ENCODE measurements at places on chromosomes 2 and 18.

DNA sequence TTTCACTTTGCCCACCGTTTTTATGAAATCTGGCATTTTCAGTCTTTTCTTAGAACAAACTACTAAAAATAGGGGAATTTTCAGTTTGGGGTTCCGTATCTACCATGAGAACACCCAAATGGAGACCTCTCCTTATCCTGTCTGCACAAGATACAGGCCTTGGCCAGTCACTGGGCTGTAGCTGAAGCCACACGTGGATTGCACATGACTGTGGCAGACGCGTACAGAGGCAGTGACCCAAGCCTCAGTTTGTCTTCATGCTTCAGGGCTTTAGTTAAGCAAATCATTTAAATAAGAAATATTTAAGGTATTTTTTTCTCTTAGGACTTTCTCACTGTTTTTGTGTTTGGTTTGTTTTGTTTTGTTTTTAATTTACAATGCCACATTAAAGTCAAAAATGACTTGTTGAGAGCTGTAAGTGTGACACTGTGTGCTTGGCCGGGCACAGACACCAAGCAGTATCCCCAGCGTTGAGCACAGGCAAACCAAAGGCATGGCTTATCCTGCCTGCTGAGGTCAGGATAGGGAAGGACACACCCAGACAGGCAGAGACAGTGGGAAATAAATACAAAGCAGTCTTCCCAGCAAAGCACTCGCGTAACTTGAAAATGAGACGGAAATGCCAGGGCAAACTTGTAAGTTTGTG is 53.3 kb downstream of the TRAPPC12 start:
- DNase-seq = no peak

DNA sequence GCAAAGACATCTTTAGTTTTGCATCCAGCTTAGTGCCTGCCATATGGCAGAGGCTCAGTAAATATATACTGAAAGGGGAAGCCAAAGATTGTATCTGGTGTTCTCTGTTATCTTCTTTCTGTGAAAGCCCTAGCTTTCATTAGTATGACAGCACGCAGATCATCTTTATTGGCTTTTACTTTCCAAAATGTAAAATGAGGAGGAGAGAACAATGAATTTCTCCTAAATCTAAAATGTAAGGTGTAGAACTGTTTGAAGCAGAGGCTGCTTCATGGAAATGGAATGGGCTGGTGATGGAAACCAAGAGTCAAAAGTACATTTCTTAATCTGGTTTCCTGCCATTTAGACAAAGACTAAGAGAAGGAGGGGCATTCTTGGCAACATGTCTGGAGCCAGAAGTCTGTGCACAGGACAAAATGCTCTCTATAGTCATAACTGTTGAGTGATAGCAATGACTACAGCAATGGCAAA is 1029.9 kb upstream of the PIK3C3 start:
- DNase-seq = no peak

- DNase-seq = no peak
Observed at GRCh38 chr18:42508683-42509296, 553.8 kb downstream of the PIK3C3 start.

DNA sequence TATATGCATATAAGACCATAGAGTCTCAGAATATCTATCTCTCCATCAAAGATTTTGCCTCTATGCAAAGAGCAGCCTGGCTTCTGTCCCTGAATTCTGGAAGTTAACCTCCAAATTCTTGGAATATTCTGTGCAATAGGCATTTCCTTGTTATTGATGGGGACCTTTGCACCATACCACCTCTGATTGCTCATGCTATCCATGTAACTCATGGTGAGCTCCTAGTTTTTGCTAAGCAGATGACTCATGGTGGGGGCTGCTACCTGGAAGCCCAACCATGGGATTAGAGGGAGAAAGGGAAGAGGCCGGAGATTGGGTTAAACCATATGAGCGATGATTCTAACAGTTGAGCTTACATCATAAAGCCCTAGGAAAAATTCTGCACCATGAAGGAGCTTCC is 310.2 kb upstream of the FIGN start:
- no peak for DNase-seq

DNA sequence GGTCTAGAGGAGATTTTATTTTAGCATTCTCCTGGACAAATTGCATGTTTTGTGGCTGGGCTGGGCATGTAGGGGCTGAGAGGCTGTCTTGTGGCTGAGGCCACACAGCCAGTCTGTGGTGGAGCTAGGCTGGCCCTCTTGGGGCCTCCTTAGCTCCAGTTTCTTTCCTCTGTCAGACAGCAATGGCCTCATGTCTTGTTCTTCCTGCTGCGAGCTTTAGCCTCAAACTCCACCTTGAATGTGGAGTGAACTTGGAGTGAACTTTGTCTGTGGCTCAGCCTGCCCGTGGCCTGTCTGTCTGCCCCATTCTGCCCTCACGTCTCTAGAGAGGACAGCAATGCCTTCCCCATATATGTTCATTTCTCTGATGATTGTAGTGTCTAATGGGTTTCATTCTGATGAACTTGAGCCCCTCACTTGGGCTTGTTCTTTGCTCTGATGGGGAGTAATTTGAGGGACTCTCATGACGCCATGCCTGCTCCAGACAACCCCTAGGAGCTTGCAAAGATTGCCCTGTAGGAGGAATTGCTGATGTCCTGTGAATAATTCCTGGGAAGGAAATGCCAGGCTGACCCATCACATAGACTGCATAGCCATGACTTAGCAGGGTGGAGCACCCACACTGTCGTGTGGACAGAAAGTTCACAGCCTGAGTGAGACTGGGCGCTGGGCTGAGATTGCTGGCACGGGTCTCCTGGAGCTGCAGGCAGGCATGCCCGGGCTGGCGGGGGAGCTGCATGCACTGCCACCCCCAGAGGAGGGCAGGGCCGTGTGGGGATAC is 42.6 kb downstream of the ASAP2 start:
- DNase-seq = no peak

DNA sequence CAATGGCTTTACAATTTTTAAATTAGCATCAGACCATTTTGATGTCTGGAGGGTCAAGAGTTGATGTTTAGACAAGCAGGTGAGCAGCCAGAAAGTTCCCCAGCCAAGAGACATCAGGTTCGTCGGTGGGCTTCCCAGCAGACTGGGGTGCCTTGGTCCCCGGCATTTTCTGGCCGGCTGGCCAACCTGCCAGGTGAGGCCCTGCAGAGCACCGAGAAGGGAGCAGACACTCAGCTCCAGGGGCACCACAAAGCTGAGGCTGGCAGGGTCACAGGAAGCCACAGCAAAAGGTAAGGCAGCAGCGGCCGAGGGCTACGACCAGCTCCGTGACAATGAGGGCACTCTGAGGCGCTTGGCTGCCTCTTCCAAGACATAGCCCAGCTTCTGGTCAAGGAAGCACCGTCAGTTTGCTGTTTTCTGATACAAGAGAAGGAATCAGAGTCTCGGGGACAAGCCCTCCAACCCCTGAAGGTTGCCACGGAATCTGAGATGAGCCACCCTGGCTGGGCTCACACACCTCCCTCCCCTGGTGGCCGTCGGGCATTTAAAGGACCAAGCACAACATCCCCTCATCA is 229.0 kb downstream of the MGAT5 start:
- DNase-seq = no peak

- no peak for DNase-seq
Observed at GRCh38 chr18:72700961-72701710, 157.0 kb upstream of the CBLN2 start.

GRCh38 chr2:15307526-15307925 is 253.6 kb downstream of the NBAS start:
- DNase-seq = no peak

GRCh38 chr2:62498739-62499138 is 7.3 kb downstream of the TMEM17 start:
- DNase-seq = no peak

- DNase-seq = no peak
Observed at GRCh38 chr2:145108959-145109710, 589.2 kb upstream of the ZEB2 start.

- no peak for DNase-seq
Observed at GRCh38 chr2:126914811-126915500, 16.3 kb downstream of the TEX51 start.

- no peak for DNase-seq
Observed at GRCh38 chr2:11998218-11998617, 251.8 kb downstream of the LPIN1 start.

- DNase-seq = no peak
Observed at GRCh38 chr2:28463893-28464292, 32.0 kb upstream of the PLB1 start.

- DNase-seq = no peak
Observed at GRCh38 chr2:10338270-10339188, 35.8 kb downstream of the HPCAL1 start.

Data from NCI-H1930 (cell line).